ENCODE measurements at places on chromosomes 4 and X.

- DNase-seq, result no peak
Observed at GRCh38 chr4:155042014-155042413, 166.4 kb upstream of the NPY2R start.

DNA sequence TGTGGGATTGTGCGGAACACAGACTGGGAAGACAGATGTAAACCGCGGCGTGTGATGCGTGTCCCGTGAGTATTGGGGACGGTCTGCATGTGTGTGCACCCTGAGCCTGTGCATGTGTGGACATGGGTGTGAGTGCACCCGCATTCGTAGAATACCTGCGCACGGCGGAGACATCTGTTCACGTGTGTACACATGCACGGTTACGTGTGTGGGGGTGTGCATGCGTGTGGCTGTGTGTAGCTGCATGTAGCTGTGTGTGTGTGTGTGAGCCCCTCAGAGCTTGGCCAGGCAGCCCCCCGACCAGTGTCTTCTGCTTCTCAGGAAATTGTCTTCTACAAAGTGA lies 19.6 kb downstream of the ATP5ME start:
- no peak for DNase-seq

GRCh38 chrX:17206584-17206983 lies 168.4 kb upstream of the NHS start:
- no peak for DNase-seq

GRCh38 chr4:28686618-28687017 lies 1826.0 kb downstream of the STIM2 start:
- DNase-seq, result no peak

DNA sequence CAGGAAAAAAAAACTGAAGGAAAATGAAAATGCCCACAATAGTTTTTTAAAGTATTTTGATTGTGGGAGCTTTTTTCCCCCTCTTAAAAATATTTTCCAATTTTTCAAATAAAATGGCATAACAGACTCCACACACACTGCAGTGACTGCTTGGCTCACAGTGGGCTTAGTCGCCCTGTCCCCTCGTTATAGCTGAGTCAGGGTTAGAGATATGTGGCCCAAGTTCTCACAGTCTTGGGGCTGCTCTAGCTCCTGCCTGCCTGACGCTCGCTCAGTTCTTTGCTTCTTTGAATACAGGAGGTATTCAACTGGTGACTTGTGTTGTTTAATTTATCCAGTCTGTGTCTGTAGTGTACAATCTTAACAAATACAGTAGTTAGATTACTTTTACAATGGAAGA lies 47.7 kb downstream of the BEND2 start:
- no peak for DNase-seq

DNA sequence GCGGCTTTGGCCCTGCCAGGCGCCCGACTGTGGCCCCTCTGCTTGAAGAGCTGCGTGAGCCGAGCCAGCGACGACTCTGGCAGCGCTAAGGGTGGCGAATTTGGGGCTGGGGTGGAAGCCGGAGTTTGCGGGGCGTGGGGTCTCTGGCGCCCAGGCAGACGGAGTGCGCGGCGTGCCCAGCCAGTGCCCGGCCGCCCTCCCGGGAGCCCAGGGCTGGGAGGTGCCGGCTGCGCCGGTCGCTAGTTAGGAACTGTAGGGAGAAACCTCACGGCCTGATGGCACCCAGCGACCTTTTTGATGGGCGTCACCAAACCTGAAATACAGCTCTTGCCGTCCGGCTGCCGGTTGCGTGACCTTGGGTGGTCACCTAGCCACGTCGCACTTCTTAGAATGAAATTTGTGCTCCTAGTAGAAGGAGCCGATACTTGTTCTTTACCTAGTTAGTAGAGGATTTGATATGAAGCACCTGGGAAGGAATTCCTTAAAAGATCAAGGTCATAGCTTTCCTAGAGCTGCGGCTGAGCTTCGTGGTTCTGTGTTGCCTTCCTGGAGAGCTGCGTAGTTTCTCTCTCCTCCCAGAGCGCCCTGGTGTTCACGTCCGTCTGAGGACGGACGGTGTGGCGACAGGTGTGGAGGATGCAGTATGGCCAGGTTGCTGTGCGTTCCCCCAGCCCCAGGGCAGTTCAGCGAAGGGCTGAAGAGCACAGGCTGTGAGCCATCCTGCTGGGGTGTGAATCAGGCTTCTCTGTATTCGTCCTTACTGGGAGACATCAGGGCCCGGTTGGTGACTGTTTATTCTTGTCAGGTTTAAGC lies 680 bp downstream of the MAEA start:
- no peak for DNase-seq
